Sigmoid colon (tissue), 7 donors: ENCODE measurements at places on chromosomes 12 and 14. TPM values are rescaled to one million over a fixed set of nuclear protein-coding genes. Genes with fewer than 3 reads are reported as not detected.

DNA sequence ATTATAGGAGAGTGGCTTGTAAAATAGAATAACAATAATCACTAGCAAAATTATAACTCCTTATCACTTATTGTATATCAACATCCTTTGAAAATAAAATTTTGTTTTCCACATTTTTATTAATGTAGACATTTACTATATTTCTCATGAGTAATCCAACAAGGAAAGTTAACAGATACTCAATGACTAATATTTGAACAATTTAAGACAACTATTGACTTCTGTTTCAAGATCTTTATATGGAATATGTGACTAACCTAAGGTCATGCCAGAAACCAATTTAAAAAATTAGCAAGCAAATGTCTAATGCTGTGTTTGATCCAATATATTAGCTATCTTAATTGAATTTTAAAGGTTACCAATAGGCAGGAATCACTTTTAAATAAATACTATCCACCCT, 638.5 kb upstream of the FLRT2 start:
- no peak for DNase-seq
- H3K4me1 ChIP-seq = no peaks in the 10 kb centered on the region
- H3K36me3 ChIP-seq = no peaks in the 10 kb centered on the region
- no peak overlapping the region for H3K4me3 ChIP-seq

DNA sequence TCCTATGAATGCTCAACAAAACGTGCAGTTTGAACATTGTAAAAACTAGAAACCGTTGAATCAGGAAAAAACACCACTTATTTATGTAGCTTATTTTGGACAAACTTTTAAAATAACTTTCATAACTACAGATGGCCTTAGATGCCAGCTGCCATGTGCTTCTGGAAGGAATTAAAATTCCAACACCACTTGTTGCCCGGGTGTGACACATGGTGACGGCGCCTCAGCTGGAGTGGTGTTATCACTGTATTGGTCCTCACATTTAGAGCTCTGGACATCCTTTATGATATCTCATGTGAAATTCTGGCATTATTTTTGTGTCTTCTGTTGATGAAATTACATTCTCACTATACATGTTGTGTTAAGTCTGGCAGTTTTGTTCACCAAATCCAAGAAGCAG, 211.0 kb downstream of the IPO8 start:
- H3K4me3 ChIP-seq = no peak overlapping the region
- no peak for DNase-seq
- H3K27me3 ChIP-seq = no peaks in the 10 kb centered on the region
- no peak overlapping the region for H3K27ac ChIP-seq

DNA sequence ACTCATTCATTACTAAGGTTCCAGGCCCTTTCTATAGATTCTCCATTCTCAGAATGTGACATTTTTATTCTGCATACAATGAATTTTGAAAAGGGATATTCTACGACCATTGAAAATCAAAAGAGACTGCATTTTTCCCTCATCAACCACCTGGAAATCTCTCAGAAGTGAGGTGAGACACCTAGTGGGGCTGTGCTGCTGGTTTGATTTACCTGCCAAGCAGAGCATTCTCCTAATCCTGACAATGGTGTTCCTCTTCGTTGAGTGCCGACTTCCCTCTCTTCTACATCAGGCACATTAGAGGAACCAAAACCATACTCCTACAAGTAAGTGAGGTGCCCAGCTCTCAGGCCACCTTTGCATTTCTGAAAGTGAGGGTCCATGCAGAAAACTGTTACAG, 14.9 kb downstream of the CKB start:
- peaks cover 33% of the 10 kb centered on the region for H3K36me3 ChIP-seq
- no peaks in the 10 kb centered on the region for H3K27me3 ChIP-seq
- peaks cover 6% of the 10 kb centered on the region for H3K4me1 ChIP-seq
- DNase-seq = peak; percentile 15
- H3K27ac ChIP-seq = no peak overlapping the region

The FIGNL2 gene
- total RNA-seq = not detected

The ADAM21 gene
- 0.27 TPM for total RNA-seq

The C14orf39 gene
- total RNA-seq = not detected
